ENCODE measurements at places on chromosomes 5 and 9. TPM values are rescaled to one million over a fixed set of nuclear protein-coding genes. Genes with fewer than 3 reads are reported as not detected.

DNA sequence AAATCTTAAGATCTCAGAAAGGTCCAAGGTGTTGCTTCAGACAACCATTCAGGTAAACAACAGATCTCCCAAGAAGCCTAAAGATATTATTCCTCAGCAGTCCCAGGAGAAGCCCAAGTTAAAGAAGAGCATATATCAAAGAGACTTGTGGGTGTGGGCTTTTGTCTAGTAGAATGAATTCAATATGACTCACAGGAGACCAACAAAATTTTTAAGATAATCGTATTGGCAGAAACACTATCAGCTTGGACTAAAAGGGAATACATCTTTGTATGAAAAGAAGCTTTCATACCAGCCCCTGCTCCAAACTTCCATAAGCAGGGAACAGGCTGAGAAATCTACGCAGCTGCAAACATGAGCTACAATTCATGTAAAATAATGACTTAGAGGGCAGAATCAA lies 10.2 kb downstream of the CTNNAL1 start:
- H3K4me1 ChIP-seq, result no peaks in the 10 kb centered on the region
- no peak for DNase-seq
- peaks cover 34% of the 10 kb centered on the region for H3K36me3 ChIP-seq
- H3K27ac ChIP-seq, result no peak overlapping the region
- no peaks in the 10 kb centered on the region for H3K27me3 ChIP-seq
- H3K4me3 ChIP-seq, result no peak overlapping the region

GRCh38 chr9:133958756-133959155 lies 33.4 kb downstream of the VAV2 start:
- H3K27ac ChIP-seq, result no peak overlapping the region
- no peaks in the 10 kb centered on the region for H3K27me3 ChIP-seq
- H3K4me3 ChIP-seq, result no peak overlapping the region
- no peak for DNase-seq
- H3K36me3 ChIP-seq, result no peaks in the 10 kb centered on the region

GRCh38 chr5:166349046-166349445 lies 1942.4 kb upstream of the WWC1 start:
- no peak overlapping the region for H3K4me3 ChIP-seq
- H3K36me3 ChIP-seq, result no peaks in the 10 kb centered on the region
- DNase-seq, result no peak
- no peaks in the 10 kb centered on the region for H3K4me1 ChIP-seq

GRCh38 chr5:96014395-96014794 lies 52.7 kb upstream of the ELL2 start:
- no peaks in the 10 kb centered on the region for H3K27me3 ChIP-seq
- no peak for DNase-seq
- H3K4me1 ChIP-seq, result no peaks in the 10 kb centered on the region
- H3K4me3 ChIP-seq, result no peak overlapping the region

- H3K27ac ChIP-seq, result no peak overlapping the region
- no peaks in the 10 kb centered on the region for H3K27me3 ChIP-seq
- no peaks in the 10 kb centered on the region for H3K36me3 ChIP-seq
- H3K4me3 ChIP-seq, result no peak overlapping the region
- no peak for DNase-seq
- H3K4me1 ChIP-seq, result no peaks in the 10 kb centered on the region
These were observed 9.2 kb upstream of the TLX3 start for GRCh38 chr5:171299851-171300250.

DNA sequence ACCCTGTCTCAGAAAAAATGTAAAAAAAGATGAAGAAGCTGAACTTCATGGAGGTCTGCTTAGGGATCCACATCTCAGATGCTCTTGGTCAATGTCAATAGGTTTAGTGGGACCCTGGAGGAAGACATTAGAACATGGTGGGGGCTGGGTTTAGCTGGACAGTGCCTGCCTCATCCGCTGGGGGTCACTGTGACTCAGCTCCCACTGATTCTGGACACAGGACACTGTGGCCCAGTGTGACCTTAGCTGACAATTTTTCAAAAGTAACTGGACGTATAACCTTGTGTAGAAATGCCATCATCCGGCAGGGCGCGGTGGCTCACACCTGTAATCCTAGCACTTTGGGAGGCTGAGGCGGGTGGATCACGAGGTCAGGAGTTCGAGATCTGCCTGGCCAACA lies 7.3 kb upstream of the HNRNPAB start:
- DNase-seq, result no peak
- H3K27me3 ChIP-seq, result no peaks in the 10 kb centered on the region
- no peaks in the 10 kb centered on the region for H3K36me3 ChIP-seq

DNA sequence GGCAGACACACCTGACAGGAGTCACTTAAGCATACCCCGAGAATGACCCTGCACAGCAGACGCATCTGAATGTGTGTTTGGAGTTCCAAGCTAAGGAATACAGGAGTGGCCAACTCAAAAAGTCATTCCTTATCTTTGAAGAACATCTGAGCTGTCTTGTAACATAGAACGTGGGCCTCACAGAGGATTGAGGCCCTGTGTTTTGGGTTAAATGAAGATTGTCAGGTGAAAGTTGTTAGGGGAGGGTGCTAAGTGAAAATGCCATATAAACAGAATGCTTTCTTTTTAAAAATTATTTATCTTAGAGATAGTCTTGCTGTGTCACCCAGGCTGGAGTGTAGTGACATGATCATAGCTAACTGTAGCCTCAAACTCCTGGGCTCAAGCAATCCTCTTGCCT lies 100.9 kb downstream of the PIK3R1 start:
- no peak overlapping the region for H3K27ac ChIP-seq
- no peaks in the 10 kb centered on the region for H3K4me1 ChIP-seq
- H3K4me3 ChIP-seq, result no peak overlapping the region
- H3K36me3 ChIP-seq, result no peaks in the 10 kb centered on the region
- DNase-seq, result no peak
- H3K27me3 ChIP-seq, result no peaks in the 10 kb centered on the region

DNA sequence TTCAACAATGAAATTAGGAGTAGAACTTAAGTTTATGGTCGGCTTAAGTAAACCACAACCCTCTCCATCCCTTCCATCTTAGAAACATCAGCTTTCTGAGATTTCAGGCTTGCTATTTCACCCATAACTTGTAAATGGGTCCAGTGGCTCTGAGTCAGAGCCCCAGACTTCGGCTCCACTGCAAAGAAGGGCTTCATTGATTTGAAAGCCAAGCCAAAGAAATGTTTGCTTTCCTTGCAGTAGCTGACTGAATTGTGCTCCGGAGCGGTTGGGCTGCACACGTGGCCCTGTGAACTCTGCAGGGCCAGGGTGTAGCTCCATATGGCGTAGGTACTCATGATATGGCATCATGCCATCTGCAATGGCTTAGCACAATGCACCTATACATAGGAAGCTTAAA lies 57.0 kb downstream of the NREP start:
- H3K27me3 ChIP-seq, result no peaks in the 10 kb centered on the region
- H3K36me3 ChIP-seq, result no peaks in the 10 kb centered on the region
- H3K4me3 ChIP-seq, result no peak overlapping the region
- no peak overlapping the region for H3K27ac ChIP-seq

DNA sequence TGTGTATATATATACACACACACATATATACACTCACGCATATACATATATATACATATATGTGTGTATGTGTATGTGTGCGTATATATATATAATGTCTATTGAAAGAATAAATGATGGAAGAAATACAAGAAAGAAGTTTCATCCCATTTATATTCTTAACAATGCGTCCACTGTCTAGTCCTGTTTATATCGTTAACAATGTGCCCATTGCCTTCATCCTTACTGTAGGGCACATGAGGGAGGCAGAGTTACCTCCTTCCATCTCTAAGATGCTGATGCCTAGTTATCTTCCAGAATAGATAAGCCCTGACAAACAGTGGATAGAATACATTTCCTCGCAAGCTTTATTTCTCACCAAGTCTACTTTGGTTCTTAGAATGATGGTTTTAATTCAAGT lies 389.8 kb upstream of the SEMA6A start:
- H3K36me3 ChIP-seq, result no peaks in the 10 kb centered on the region
- no peaks in the 10 kb centered on the region for H3K4me1 ChIP-seq
- DNase-seq, result no peak
- H3K27me3 ChIP-seq, result no peaks in the 10 kb centered on the region
- no peak overlapping the region for H3K27ac ChIP-seq

DNA sequence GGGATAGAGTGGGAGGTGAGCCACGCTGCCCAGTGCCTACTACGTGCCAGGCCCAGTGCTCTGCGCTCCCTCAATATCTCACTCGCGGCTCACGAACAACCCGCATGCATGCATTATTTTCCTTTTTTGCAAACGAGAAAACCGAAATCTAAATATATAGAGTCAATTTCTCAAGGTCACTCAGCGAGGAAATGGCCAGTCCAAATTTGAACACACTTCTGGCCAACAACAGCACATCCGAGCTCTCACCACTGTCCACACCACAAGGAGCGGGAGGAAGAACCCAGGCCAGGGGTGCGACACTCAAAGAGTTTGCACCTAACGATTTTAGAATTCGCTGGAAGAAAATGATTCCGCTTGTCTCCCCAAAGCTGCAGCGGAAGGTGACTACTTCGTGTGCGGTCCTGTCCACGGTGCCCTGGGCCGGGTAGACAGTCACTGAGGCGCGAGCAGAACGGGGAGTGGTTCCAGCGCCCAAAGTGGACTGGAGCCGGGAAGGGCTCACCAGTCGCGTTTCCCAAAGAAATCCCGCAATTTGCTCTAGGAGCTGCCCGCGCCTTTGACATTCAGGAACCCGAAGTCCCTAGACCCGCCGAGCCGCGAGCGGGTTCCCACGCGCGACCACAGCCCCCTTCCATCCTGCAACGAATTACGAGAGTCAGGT lies 1.1 kb upstream of the TLX3 start:
- no peak for DNase-seq
- H3K4me3 ChIP-seq, result no peak overlapping the region
- H3K4me1 ChIP-seq, result peaks cover 20% of the 10 kb centered on the region
- no peak overlapping the region for H3K27ac ChIP-seq
- H3K27me3 ChIP-seq, result peaks cover 96% of the 10 kb centered on the region

- H3K36me3 ChIP-seq, result no peaks in the 10 kb centered on the region
- no peaks in the 10 kb centered on the region for H3K27me3 ChIP-seq
- DNase-seq, result no peak
- peak overlapping the region; percentile 74 for H3K4me3 ChIP-seq
These were observed 1.7 kb downstream of the DNAJC25 start for GRCh38 chr9:111632695-111633388.

DNA sequence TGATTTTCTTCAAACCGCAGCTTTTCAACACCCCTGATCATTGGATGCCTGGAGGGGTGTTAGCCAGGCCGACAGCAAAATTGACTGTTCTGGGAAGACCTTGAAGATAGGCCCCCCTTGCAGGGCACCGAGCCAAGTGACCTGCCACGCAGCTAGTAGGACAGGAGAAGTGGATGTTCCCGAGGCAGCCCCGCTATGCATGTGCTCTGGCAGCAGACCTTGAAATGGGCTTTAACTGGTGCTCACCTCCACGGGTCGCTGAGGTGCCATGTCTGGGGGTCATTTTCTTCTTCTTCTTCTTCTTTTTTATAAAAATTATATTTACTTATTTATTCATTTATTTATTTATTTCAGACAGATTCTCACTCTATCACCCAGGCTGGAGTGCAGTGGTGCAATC lies 12.6 kb downstream of the FGF18 start:
- H3K36me3 ChIP-seq, result no peaks in the 10 kb centered on the region
- H3K4me1 ChIP-seq, result no peaks in the 10 kb centered on the region
- no peak for DNase-seq
- no peak overlapping the region for H3K4me3 ChIP-seq
- H3K27ac ChIP-seq, result no peak overlapping the region

GRCh38 chr5:56145106-56145505 lies 88.0 kb downstream of the ANKRD55 start:
- no peaks in the 10 kb centered on the region for H3K36me3 ChIP-seq
- DNase-seq, result no peak
- no peaks in the 10 kb centered on the region for H3K4me1 ChIP-seq
- no peak overlapping the region for H3K27ac ChIP-seq
- no peak overlapping the region for H3K4me3 ChIP-seq

- no peaks in the 10 kb centered on the region for H3K36me3 ChIP-seq
- no peaks in the 10 kb centered on the region for H3K27me3 ChIP-seq
- no peak for DNase-seq
- H3K4me1 ChIP-seq, result peaks cover 54% of the 10 kb centered on the region
These were observed 100.0 kb downstream of the ZSWIM6 start for GRCh38 chr5:61431923-61432620.

- no peaks in the 10 kb centered on the region for H3K27me3 ChIP-seq
- no peak overlapping the region for H3K4me3 ChIP-seq
- no peaks in the 10 kb centered on the region for H3K36me3 ChIP-seq
These were observed 181.4 kb downstream of the NTRK2 start for GRCh38 chr9:84850830-84851392.

DNA sequence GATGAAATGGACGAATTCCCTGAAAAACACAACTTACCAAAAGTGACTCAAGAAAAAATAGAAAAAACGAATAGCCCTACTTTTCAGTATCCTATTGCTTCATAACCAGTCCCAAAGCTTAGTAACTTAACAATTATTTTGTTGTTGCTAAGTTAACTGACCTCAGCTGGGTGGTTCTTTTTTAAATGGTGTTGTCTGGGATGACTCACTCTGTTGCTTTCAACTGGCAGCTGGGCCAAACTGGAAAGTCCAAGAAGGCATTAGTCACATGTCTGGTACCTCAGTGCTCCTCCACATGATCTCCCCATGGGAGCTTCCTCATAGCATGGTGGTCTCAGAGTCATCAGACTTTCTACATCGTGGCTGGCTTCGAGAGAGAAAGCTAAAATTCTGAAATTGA lies 47.8 kb upstream of the ADAMTS2 start:
- no peaks in the 10 kb centered on the region for H3K36me3 ChIP-seq
- no peaks in the 10 kb centered on the region for H3K4me1 ChIP-seq
- H3K27ac ChIP-seq, result no peak overlapping the region
- no peaks in the 10 kb centered on the region for H3K27me3 ChIP-seq
- DNase-seq, result no peak
- H3K4me3 ChIP-seq, result no peak overlapping the region

DNA sequence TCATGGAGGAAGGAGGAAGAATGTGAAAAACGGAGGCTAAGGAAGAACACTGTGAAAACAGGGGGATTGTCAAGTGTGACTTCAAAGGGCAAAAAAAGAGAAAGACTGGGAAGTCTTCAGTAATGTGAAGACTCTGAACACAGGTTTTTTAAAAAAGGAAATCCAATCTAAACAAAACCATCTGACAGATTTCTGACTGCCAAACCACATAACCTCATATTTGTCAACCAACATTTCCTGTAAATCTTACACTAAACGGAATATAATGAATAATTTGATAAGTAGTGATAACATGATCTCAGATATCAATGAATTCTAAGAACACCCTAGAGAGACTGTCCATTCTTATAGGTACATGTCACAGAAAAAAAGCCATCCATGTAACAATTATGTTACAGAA lies 124.7 kb downstream of the FBN2 start:
- H3K4me1 ChIP-seq, result peaks cover 4% of the 10 kb centered on the region
- no peaks in the 10 kb centered on the region for H3K27me3 ChIP-seq
- H3K36me3 ChIP-seq, result no peaks in the 10 kb centered on the region
- H3K4me3 ChIP-seq, result no peak overlapping the region
- H3K27ac ChIP-seq, result no peak overlapping the region
- DNase-seq, result no peak

Gene FAM193B
- 114 TPM for total RNA-seq

Gene CDH9
- total RNA-seq, result not detected

Gene HTR1A
- total RNA-seq, result not detected

Gene PCDHA9
- total RNA-seq, result 0.39 TPM
